ENCODE measurements at places on chromosomes 4 and X.

- H3K4me1 ChIP-seq: no peaks in the 10 kb centered on the region
- H3K36me3 ChIP-seq: no peaks in the 10 kb centered on the region
- H3K27me3 ChIP-seq: no peaks in the 10 kb centered on the region
- no peak overlapping the region for H3K4me3 ChIP-seq
- H3K27ac ChIP-seq: no peak overlapping the region
Measured at GRCh38 chrX:147693511-147693910, 218.2 kb upstream of the FMR1 start.

DNA sequence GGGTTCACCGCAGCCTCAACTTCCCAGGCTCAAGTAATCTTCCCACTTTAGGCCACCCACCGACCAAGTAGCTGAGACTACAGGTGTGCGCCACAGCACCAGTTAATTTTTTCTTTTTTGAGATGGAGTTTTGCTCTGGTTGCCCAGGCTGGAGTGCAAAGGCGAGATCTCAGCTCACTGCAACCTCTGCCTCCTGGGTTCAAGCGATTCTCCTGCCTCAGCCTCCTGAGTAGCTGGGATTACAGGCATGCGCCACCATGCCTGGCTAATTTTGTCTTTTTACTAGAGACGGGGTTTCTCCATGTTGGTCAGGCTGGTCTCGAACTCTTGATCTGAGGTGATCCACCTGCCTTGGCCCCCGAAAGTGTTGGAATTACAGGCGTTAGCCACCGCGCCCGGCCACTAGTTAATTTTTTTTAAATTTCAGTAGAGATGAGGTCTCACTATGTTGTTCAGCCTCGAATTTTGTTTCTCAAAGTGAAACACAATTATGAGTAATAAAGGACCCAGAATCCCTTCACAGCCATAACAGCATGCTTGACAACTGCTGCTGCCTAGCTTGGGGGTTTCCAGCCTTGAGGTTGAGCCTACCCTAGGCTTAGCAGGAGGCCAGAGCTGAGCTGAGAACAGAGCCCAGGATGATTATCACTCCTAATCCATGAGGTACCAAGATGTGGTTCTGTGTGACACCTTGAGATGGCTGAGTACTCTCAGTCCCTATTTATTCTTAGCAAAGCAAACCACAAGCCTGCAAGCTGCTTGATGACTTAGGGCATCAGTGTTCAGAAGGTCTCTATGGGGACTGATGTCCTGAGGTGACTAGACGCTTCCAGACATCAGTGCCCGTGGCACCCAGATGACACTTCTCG, 41.6 kb upstream of the NKRF start:
- H3K4me1 ChIP-seq: no peaks in the 10 kb centered on the region
- no peak overlapping the region for H3K4me3 ChIP-seq
- no peak for DNase-seq
- H3K27me3 ChIP-seq: no peaks in the 10 kb centered on the region
- no peak overlapping the region for H3K27ac ChIP-seq

- H3K36me3 ChIP-seq: no peaks in the 10 kb centered on the region
- H3K4me1 ChIP-seq: no peaks in the 10 kb centered on the region
- no peak overlapping the region for H3K4me3 ChIP-seq
- no peak overlapping the region for H3K27ac ChIP-seq
- no peaks in the 10 kb centered on the region for H3K27me3 ChIP-seq
- DNase-seq: no peak
Measured at GRCh38 chr4:161792991-161793390, 370.8 kb downstream of the FSTL5 start.

DNA sequence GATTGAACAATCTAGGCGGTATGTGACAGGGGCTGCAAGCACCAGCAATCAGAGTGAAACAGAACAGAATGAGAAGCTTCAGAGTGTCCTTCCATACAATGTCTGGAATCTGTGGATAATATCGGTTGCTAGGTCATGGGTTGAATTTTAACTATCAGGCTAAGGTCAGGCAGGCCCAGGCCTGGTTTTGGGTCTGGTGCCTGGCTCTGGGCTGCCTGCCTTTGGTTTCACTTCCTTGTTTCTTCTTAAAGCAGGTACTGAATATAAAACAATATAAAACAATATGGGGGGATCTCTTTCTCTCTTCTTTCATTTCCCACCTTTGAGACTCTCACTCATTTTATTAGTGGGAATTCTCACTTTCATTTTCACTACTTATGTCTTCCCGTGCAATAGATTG, 962.0 kb downstream of the CCSER1 start:
- no peak overlapping the region for H3K4me3 ChIP-seq
- no peaks in the 10 kb centered on the region for H3K36me3 ChIP-seq
- H3K27me3 ChIP-seq: no peaks in the 10 kb centered on the region
- DNase-seq: no peak
- no peak overlapping the region for H3K27ac ChIP-seq

DNA sequence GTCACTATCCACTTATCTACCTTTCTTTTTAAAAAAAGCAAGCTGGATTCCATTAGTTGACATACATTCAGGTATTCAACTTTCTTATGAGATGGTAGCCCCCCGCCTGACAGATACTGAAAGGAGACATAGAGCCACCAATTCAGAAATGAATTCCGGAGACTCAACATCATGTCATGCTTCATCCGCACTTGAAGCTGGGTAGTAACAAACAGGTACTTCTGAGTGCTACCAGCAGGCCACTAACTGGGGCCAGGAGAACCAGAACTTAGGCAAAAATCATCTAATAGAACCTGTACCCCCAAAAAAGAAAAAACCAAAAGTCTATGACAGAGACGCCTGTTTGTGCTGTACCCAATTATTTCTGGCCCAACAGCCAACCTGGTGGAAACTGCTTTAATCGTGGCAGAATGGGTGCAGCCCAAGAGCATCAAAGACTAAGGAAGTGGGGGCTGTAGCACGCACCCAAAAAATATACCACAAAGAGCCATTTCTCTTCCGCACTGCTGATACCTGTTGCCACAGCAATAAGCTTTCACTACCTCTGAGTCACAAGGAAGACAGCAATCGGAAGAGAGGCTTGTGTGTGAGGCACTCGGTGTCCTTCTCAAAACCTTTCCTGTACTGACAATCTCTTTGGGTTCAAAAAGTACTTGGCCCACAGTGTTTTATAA, 84.8 kb downstream of the AFAP1 start:
- no peak overlapping the region for H3K4me3 ChIP-seq
- no peak overlapping the region for H3K27ac ChIP-seq
- H3K36me3 ChIP-seq: no peaks in the 10 kb centered on the region
- H3K27me3 ChIP-seq: no peaks in the 10 kb centered on the region
- DNase-seq: no peak

Measured in prostate gland (tissue), 2 donors.